CD4-positive, alpha-beta T cell treated with Interleukin-15 for 4 hours (primary cell): ENCODE measurements at places on chromosomes 5 and 9.

GRCh38 chr9:124342402-124342775 lies 72.9 kb downstream of the PSMB7 start:
- no peak for DNase-seq

DNA sequence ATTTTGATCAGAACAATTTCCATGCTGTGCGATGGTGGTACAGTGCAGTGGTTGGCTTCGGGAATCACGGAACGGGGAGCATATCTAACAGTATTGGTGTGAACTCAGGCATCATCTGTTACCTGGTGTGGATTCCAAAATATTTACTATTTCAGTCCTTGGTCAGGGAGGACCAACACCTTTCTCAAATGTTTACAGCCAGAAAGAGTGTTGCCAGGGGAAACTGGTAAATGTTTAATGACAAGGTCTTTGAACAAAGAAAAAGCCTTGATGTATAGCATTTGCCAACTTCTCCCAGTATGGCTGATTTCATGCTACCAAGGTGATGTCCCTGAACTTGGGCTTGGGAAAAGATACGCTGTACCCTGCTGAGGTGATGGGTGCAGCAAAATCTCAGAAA lies 145.6 kb upstream of the POC5 start:
- DNase-seq, result no peak

DNA sequence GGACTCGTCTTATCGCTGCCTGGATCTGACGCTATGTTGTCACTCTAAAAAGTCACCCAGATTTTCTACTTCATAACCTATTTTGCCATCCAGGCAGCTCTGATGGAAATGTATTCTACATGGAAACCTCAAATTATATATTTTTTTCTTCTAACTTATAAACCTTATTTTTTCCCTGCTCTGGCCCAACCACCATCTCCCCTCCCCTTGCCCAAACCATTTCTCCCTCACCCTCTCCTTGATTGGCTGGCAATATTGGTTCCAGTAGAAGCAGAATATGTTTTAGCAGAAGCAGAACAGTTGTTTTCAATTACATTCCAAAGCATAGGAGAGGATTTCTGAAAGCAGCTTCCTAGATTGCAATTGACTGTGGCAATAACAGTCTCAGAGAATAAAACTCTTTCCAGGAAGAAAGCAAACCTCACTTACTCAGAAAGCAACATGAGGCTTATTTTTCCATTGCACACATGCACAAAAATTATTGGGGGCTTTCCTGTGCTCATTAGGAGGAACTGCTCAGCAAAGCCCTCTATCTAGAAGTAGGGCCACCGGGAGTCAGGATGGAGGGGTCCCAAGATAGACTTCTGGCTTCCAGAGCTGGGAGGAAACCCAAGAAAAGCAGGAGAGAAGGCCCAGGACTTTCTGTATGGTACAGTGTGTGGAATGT lies 191.8 kb downstream of the ESM1 start:
- no peak for DNase-seq

GRCh38 chr9:83765376-83765775 lies 52.2 kb downstream of the GKAP1 start:
- DNase-seq, result no peak

DNA sequence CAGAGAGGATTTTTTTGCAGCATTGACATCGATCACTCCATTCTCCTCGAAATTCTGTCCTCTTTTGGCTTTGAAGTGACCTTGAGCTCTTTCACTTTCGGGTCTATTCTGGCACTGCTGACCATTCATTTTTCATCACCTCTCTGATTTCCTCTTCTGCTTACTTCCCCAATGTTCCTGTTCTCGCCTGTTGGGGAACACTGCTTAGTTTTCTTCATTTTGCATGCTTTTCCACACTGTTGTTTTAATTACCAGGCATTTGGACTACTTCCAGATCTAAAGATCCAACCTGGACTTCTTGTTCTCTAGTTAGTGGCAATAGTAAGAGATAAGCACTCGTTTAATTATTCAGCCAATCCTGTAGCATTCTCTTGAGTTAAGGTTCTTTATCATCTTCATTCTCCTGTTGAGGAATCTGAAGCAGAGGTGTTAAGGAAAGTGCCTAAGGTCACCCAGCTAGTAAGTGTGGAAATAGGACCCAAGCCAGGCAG lies 53.4 kb downstream of the MAN2A1 start:
- DNase-seq, result no peak

DNA sequence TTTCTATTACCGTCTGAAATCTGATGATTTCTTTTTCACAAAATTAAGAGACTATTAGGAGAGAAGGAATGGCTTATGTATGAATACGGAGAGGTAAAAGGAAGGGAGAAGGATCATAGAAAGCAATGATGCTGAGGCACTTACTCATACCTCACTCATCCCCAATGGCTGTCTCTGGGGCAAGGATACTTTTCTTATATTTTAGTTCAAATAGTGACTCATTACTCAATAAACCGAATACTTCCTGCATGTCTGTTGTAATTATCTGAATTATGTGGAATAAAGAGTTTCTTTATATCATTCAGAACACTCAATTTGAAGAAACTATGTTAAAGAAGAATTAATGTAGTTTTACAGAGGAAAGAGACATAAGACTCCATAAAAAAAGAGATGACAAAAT lies 284.5 kb upstream of the NUDT12 start:
- no peak for DNase-seq

- DNase-seq, result no peak
These were observed 114.3 kb upstream of the CDH18 start for GRCh38 chr5:20102293-20102692.

- DNase-seq, result no peak
These were observed 16.6 kb upstream of the TGFBI start for GRCh38 chr5:136012041-136012804.
